ENCODE measurements at places on chromosomes 1 and 21. TPM values are rescaled to one million over a fixed set of nuclear protein-coding genes. Genes with fewer than 3 reads are reported as not detected.

The PLPPR4 gene
- not detected for total RNA-seq

The KCNJ9 gene
- total RNA-seq, result not detected

The VHLL gene
- total RNA-seq, result 0.73 TPM

DNA sequence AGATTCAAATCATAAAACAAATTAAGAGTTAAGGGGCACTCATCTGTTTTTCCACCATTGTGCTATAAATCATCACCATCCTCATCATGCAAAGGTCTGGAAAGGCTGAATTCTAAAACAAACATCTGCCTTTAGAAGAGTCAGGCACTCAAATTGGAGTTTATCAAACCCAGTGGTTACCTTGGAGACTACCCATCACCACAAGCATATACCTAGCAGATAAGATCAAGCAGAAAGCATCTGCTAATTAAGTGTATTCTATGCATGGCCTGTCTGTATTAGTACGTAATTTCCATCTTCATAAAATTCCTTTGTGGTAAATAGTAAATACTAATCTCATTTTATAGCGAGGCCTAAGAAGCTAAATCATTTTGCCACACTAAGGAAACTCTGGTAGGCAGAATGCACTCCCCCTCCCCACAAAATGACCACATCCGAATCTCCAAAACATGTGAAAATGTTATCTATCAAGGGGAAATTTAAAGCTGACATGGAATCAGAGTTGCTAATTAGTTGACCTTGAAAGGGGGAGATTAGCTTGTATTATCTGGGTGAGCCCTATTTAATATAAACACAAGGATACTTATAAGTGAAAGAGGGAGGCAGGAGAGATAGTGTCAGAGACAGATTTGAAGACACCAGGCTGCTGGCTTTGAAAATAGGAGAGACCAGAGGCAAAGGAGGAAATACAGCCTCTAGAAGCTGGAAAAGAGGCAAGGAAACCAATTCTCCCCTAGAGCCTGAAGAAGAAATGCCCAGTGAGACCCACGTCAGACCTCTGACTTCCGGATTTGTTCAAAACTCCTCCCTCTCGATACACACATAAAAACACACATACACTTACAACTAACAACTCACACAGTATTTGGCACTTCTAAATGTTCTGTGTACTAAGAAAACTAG lies 23.2 kb downstream of the ARID4B start:
- H3K36me3 ChIP-seq, result no peaks in the 10 kb centered on the region
- H3K4me3 ChIP-seq, result no peak overlapping the region
- H3K27me3 ChIP-seq, result no peaks in the 10 kb centered on the region
- no peaks in the 10 kb centered on the region for H3K4me1 ChIP-seq

DNA sequence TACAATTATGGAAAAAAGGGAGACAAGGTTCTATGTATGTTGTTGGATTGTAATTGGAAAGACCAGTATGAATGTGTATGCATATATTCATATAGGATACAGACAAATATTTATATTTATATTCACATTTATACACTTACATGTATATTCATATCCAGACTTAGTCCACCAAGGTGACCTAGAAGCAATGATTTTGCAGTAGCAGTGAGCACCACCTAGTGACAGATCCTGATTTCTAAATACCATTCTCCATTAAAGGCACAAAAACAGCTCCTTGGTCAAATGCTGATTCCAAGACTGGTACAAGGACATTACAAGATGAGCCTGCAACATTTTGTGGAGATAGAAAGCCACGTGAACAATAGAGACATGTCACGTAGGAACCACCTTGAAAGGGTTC lies 153.4 kb downstream of the SDCCAG8 start:
- H3K36me3 ChIP-seq, result no peaks in the 10 kb centered on the region
- no peak overlapping the region for H3K4me3 ChIP-seq
- peaks cover 19% of the 10 kb centered on the region for H3K4me1 ChIP-seq

GRCh38 chr1:239998312-239998649 lies 93.4 kb upstream of the FMN2 start:
- H3K27ac ChIP-seq, result no peak overlapping the region
- H3K4me3 ChIP-seq, result no peak overlapping the region
- no peak for DNase-seq
- H3K27me3 ChIP-seq, result peaks cover 31% of the 10 kb centered on the region

DNA sequence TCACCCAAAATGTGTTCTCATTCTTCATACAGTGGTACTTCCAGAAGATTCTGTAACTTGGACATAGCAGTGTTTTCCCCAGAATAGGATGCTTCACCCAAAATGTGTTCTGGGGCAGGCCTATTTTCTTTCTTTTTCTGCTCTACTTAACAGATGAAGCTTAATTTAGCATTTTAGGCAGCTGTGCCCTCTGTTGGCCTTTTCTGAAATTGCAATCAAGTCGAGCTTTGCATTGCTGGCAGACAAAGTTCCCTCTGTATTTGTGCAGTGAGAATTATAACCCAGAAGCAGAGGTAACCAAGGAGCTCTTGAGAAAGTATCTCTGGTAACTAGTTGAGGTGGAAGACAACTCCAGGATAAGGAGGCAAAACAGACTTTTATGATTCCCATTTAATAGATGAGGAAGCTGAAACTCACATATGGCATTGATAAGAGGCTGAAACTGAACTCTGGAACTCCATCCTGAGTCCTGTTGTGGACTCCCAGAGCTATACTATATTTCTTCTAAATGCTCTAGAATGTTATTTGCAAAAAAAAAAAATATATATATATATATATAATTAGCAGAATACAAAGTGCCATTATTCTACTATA lies 50.3 kb upstream of the L1TD1 start:
- no peaks in the 10 kb centered on the region for H3K4me1 ChIP-seq
- H3K36me3 ChIP-seq, result no peaks in the 10 kb centered on the region
- no peaks in the 10 kb centered on the region for H3K27me3 ChIP-seq

- H3K36me3 ChIP-seq, result no peaks in the 10 kb centered on the region
- no peak overlapping the region for H3K4me3 ChIP-seq
- no peak overlapping the region for H3K27ac ChIP-seq
- H3K27me3 ChIP-seq, result no peaks in the 10 kb centered on the region
Observed at GRCh38 chr1:240073097-240073496, 18.6 kb upstream of the FMN2 start.

- H3K27me3 ChIP-seq, result no peaks in the 10 kb centered on the region
- no peak overlapping the region for H3K27ac ChIP-seq
- peaks cover 3% of the 10 kb centered on the region for H3K36me3 ChIP-seq
- DNase-seq, result no peak
Observed at GRCh38 chr1:19613171-19613703, 30.9 kb upstream of the NBL1 start.

DNA sequence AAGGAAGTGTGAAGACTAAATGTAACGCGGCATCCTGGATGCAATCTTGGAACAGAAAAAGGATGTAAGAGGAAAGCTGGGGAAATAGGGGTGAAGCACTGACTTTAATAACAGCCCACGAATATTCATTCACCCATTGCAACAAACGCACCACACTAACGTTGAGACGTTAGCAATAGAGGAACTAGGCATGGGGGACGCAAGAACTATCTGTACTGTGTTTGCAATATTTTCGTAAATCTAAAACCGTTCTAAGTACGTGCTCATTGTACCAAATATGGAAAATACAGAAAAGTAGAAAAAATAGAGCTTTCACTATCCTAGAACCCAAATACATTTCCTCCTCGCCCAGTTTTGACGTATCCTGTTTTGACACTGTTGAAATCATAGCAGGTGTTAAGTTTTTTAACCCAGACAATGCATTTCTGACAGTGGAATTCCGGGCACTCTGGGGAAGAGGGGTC lies 3.9 kb downstream of the LAPTM5 start:
- H3K27ac ChIP-seq, result no peak overlapping the region
- H3K4me1 ChIP-seq, result peaks cover 31% of the 10 kb centered on the region
- H3K36me3 ChIP-seq, result no peaks in the 10 kb centered on the region
- H3K4me3 ChIP-seq, result no peak overlapping the region

- H3K27ac ChIP-seq, result no peak overlapping the region
- peaks cover 7% of the 10 kb centered on the region for H3K4me1 ChIP-seq
- no peak overlapping the region for H3K4me3 ChIP-seq
- no peak for DNase-seq
- H3K36me3 ChIP-seq, result peaks cover 21% of the 10 kb centered on the region
Observed at GRCh38 chr21:37130971-37131370, 57.9 kb downstream of the TTC3 start.

DNA sequence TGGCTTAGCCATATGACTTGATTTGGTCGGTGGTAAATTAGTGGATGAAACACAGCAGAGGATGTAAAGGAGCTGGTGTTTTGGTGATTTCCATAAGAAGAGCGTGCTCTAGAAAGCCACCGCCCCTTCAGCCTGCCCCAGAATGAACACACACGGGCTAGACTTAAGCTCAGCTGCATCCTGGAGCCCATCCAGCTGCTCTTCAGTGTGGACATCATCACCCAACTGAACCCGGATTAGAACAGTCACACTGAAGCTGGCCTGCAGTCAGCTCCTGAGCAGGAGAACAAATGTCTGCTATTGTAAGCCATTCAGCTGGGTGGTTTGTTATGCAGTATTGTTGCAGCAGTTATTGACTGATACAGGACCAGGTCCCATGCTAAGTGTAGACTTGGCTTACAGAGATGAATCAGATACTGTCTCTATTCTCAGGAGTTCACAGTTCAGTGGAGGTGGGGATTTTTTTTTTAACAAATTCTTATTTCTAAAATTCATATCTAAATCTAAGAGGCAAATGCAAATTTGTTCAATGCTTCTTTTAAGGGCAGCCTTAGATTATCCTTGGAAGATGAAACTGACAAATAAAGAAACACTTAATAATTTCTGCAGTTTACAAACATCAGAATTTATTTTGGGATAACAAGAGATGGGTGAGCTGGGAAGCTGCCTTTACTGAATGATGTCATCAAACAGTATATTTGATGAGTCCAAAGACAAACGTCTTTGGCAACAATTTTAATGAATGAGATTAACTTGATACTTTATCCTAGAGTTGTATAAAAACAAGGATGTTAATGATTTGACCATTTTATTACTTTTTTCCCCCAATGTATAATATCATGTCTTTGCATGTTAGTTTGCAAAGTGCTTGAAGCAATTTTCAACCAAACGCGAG lies 251.2 kb downstream of the TRABD2B start:
- no peak overlapping the region for H3K27ac ChIP-seq
- no peaks in the 10 kb centered on the region for H3K36me3 ChIP-seq
- no peak for DNase-seq
- no peaks in the 10 kb centered on the region for H3K4me1 ChIP-seq
- no peak overlapping the region for H3K4me3 ChIP-seq
- H3K27me3 ChIP-seq, result no peaks in the 10 kb centered on the region

GRCh38 chr1:110106013-110106941 lies 6.0 kb upstream of the UBL4B start:
- peak; percentile 65 for DNase-seq
- no peaks in the 10 kb centered on the region for H3K27me3 ChIP-seq
- H3K36me3 ChIP-seq, result no peaks in the 10 kb centered on the region
- H3K27ac ChIP-seq, result no peak overlapping the region

GRCh38 chr1:181089676-181090544 lies 1.4 kb downstream of the IER5 start:
- DNase-seq, result peak; percentile 72
- peaks cover 7% of the 10 kb centered on the region for H3K36me3 ChIP-seq
- H3K27ac ChIP-seq, result peak overlapping the region; percentile 47
- no peaks in the 10 kb centered on the region for H3K27me3 ChIP-seq

DNA sequence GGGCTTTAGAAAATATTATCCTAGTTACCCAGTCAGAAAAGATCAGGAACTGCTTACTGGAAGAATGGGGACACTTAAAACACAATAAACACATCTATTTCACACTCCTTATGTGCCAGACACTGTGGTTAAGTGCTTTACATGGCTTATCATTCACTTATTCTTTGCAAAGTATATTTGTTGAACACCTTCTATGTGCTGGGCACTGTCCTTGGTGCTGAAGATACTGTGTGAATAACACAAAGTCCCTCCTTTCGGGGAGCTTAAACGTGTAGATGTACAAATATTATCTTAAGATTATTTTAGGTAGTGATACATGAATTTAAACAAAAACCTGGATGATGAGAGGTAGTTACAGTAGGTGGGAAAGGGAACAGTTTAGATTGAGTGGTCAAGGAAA lies 169.3 kb downstream of the ST6GALNAC5 start:
- no peaks in the 10 kb centered on the region for H3K4me1 ChIP-seq
- H3K4me3 ChIP-seq, result no peak overlapping the region
- DNase-seq, result peak; percentile 22
- no peak overlapping the region for H3K27ac ChIP-seq
- H3K27me3 ChIP-seq, result no peaks in the 10 kb centered on the region

DNA sequence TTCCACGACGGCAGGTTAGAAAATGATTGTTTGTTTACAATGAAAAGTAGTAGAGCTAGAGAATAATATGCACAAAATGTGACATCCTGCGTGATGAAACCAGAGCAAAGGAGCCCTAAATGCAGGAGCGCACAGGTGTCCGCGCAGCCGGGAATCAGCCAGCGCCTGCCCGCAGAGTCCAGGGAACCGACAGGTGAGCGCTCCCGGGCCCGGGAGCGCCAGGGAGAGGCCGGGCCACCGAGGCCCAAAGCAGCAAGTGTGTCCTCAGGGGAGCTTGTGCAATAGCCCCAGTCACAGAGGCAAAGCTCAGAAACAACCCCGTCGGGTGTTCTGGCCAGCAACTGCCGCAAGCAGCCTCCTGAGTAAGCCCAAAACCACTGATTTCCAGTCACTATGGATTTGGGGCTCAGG lies 789 bp upstream of the GALE start:
- H3K4me3 ChIP-seq, result peak overlapping the region; percentile 45
- peak overlapping the region; percentile 25 for H3K27ac ChIP-seq
- peaks cover 15% of the 10 kb centered on the region for H3K4me1 ChIP-seq
- no peak for DNase-seq
- H3K36me3 ChIP-seq, result peaks cover 19% of the 10 kb centered on the region
- H3K27me3 ChIP-seq, result no peaks in the 10 kb centered on the region
